ENCODE measurements at places on chromosomes 6 and 20. TPM values are rescaled to one million over a fixed set of nuclear protein-coding genes. Genes with fewer than 3 reads are reported as not detected.

- DNase-seq = no peak
Observed at GRCh38 chr6:82076916-82077315, 170.6 kb downstream of the IBTK start.

- DNase-seq = no peak
Observed at GRCh38 chr20:21270806-21271205, 32.3 kb upstream of the XRN2 start.

DNA sequence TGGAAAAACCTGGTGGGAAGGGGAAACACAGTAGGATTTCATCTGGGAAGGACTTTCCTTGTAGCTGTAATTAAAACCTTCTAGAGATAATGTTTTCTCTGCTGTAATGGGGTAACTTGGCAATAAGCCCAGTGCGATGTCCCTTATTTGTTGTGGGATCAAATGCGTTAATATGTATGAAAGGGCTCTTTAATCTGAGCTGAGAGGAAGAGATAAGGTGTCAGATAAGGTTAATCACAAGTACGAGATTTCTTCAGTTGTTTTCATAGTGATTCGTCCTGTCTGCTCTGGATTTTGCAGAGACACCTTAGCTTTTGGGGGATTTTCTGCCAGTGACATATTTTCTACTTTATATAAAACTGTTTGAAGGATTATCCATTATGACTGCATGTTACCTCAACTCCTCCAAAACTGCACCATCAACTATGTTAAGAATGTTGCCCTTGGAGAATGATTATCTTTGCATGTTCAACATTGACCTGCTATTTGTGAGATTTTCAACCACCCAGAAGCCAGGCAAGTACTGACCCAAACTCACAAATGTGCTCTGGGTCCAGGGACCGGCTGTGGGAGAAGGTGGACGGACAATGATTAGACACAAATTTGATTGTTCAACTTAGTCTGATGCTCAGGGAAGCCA, 21.2 kb upstream of the ELOVL5 start:
- DNase-seq = no peak

DNA sequence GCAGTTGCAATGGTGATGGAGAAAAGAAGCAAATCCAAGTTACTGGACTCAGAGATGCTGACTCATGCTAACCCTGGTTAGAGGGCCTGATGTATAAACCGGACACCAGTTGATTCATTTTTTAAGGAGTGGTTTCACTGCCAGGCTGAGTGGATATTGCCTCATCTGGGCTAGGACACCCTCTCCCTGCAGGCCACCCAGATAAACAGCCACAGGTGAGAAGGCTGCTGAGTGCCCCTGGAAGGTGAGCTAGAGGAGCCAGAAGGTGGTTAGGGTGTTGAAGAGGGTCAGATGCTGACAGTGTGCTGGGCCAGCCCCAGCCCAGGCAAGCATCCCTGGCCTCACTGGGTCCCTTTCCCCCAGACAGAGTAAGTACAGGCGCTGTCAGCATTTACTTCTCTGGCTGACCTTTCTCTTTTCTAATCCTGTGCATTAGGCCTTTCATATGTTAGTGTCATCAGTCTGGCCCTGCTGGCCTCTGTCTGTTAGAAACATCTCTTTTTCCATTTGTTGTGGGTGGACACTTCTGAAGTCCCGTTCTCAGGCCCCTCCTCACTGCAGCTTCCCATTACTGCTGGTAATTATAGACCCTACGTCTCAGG, 13.5 kb downstream of the EPB41L1 start:
- no peak for DNase-seq

GRCh38 chr6:5379647-5380242, 118.4 kb downstream of the FARS2 start:
- no peak for DNase-seq

DNA sequence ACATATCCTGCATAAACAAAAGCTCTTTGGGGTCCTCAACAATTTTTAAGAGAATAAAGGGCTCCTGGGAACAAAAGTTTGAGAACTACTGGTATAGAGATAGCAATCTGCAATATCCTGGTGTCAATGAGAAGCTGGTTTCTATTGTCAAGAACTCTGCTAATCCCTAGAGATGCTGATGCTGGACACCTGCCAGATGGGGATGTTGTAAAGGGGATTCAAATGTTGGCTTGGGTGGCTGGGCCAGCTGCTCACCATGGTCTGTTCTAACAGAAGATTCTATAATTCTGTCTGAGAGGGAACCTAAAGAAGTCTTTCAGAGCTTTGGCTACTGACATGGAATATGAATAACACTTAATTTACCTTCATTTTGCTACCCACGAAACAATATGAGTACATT, 137.8 kb downstream of the BTBD9 start:
- no peak for DNase-seq

The TNXB gene
- 32.9 TPM for total RNA-seq

The RGS17 gene
- total RNA-seq = 0.66 TPM

The EYA4 gene
- 0.44 TPM for total RNA-seq

All from breast epithelium (tissue), 4 donors.